ENCODE measurements at places on chromosomes 4 and X. TPM values are rescaled to one million over a fixed set of nuclear protein-coding genes. Genes with fewer than 3 reads are reported as not detected.

- no peak for DNase-seq
- H3K36me3 ChIP-seq: no peaks in the 10 kb centered on the region
- H3K27ac ChIP-seq: no peak overlapping the region
- no peaks in the 10 kb centered on the region for H3K27me3 ChIP-seq
Measured at GRCh38 chr4:38003102-38003501, 42.9 kb downstream of the PTTG2 start.

GRCh38 chr4:10701702-10702460 is 17.3 kb upstream of the CLNK start:
- H3K27me3 ChIP-seq: no peaks in the 10 kb centered on the region
- no peak for DNase-seq
- no peak overlapping the region for H3K4me3 ChIP-seq
- H3K4me1 ChIP-seq: peaks cover 10% of the 10 kb centered on the region

- peaks cover 3% of the 10 kb centered on the region for H3K27me3 ChIP-seq
- H3K4me1 ChIP-seq: peaks cover 15% of the 10 kb centered on the region
- DNase-seq: no peak
- no peaks in the 10 kb centered on the region for H3K36me3 ChIP-seq
- no peak overlapping the region for H3K4me3 ChIP-seq
- H3K27ac ChIP-seq: no peak overlapping the region
Measured at GRCh38 chr4:152700151-152700550, 20.4 kb upstream of the TMEM154 start.

- H3K4me1 ChIP-seq: peaks cover 20% of the 10 kb centered on the region
- peak overlapping the region; percentile 54 for H3K4me3 ChIP-seq
- H3K27ac ChIP-seq: peak overlapping the region; percentile 89
- peaks cover 42% of the 10 kb centered on the region for H3K27me3 ChIP-seq
- peak; percentile 90 for DNase-seq
Measured at GRCh38 chr4:113355550-113356371, 306.3 kb downstream of the ANK2 start.

GRCh38 chr4:30836231-30836630 is 116.1 kb downstream of the PCDH7 start:
- H3K36me3 ChIP-seq: no peaks in the 10 kb centered on the region
- H3K27ac ChIP-seq: no peak overlapping the region
- no peak for DNase-seq
- no peaks in the 10 kb centered on the region for H3K4me1 ChIP-seq
- no peak overlapping the region for H3K4me3 ChIP-seq

DNA sequence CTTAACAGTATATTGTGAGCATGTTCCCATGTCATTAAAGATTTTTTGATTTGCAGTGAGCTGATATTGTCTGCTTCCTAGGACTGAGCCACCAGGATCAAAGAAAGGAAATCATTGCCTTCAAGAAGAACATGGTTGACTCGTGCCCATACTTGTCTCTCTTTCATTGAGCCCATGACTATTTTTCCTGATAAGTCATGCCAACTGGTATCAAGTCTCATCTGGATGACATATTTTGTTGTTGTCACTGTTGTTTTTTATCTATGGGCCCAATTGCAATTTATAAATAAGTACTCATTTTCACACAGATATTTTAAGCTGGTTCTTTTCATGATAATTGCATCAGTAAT is 10.2 kb upstream of the RHOH start:
- no peak overlapping the region for H3K4me3 ChIP-seq
- H3K27me3 ChIP-seq: no peaks in the 10 kb centered on the region
- H3K27ac ChIP-seq: no peak overlapping the region
- peaks cover 7% of the 10 kb centered on the region for H3K36me3 ChIP-seq

DNA sequence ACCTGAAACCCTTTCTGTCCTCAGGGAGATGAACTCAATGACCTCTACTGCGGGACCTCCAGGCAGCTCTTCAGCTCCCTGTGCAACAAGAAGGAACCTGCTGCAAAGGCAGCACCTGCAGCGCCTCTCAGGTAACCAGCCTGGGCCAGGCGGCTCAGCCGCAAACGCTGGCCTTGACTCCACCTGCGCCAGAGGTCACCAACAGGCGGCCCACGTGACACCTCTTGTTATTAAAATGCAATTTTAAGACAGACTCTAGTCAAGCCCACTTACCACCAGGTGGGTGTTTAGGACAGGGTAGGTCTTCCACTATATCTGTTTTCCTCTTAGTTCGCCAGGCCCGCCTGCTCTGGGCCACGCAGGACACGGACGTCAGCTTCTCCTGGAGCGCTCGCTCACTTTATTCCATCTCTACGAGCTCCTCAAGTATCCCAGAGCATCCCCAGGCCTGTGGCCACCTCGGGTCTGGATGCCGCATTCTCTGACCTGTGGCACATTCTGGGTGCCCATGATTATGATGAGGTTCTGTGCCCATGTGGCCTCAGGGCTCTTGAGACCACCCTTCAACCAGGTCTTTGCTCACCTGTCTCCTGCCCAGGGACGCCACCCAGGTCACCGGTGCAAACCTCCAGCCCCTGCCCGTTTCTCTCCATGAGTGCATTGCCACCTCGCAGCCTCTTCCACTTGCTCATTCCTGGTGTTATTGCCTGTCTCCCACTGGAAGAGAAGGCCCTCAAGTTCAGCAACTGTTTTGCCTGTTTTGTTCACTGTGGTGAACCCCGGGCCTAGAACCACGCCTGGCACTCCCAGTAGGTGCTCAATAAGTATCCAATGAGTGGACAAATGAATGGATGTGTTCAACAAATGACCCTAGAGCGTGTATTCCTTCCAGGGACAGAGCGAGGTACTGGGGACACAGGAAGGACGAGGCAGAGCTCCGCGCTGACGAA is 32.8 kb upstream of the JAKMIP1 start:
- no peaks in the 10 kb centered on the region for H3K4me1 ChIP-seq
- no peak overlapping the region for H3K4me3 ChIP-seq
- H3K27ac ChIP-seq: no peak overlapping the region
- DNase-seq: no peak
- no peaks in the 10 kb centered on the region for H3K36me3 ChIP-seq

- H3K27ac ChIP-seq: no peak overlapping the region
- H3K36me3 ChIP-seq: peaks cover 2% of the 10 kb centered on the region
- no peak overlapping the region for H3K4me3 ChIP-seq
- no peaks in the 10 kb centered on the region for H3K27me3 ChIP-seq
- no peak for DNase-seq
- H3K4me1 ChIP-seq: peaks cover 35% of the 10 kb centered on the region
Measured at GRCh38 chr4:89618151-89618550, 218.8 kb downstream of the SNCA start.

DNA sequence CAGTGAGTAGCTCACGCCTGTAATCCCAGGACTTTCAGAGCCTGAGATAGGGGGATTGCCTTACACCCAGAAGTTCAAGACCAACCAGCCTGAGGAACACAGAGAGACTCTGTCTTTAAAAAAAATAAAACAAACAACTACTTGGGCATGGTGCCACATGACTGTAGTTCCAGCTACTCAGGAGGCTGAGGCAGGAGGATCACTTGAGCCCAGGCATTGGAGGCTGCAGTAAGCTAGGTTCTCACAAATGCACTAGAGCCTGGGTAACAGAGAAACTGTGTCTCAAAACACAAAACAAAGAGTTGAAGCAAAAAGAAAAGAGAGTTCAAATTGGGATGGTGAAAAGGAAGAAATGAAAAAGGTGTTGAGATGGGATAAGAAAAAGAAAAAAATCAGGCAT is 10.8 kb downstream of the CAMK2D start:
- H3K36me3 ChIP-seq: peaks cover 44% of the 10 kb centered on the region
- no peak overlapping the region for H3K27ac ChIP-seq
- no peaks in the 10 kb centered on the region for H3K27me3 ChIP-seq
- H3K4me1 ChIP-seq: peaks cover 25% of the 10 kb centered on the region
- H3K4me3 ChIP-seq: no peak overlapping the region

GRCh38 chr4:102772738-102773340 is 12.1 kb upstream of the MANBA start:
- peaks cover 15% of the 10 kb centered on the region for H3K27me3 ChIP-seq
- no peak overlapping the region for H3K4me3 ChIP-seq
- DNase-seq: peak; percentile 45
- no peaks in the 10 kb centered on the region for H3K4me1 ChIP-seq

DNA sequence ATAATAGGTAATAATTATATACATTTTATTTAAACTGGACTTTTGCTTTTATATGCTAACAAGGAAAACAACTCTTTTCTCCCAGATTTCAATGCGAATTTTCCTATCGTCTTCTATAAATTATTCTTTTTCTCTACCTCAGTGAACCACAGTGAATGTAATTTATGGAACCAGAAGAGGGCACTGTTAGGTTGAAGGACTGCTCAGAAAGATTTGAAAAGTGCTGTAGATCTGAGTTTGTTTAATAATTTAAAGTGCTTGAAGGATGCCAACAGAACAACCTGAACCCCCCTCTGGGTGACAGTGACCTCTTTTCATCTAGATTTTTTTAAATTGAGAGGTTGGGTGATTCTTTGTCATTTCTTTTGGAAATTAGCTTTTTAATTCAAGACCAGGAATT is 54.9 kb downstream of the PHOX2B start:
- no peak overlapping the region for H3K4me3 ChIP-seq
- DNase-seq: no peak
- H3K4me1 ChIP-seq: no peaks in the 10 kb centered on the region
- H3K27me3 ChIP-seq: peaks cover 3% of the 10 kb centered on the region
- H3K36me3 ChIP-seq: no peaks in the 10 kb centered on the region

GRCh38 chr4:13542577-13543031 is 1.7 kb downstream of the NKX3-2 start:
- DNase-seq: peak; percentile 56
- H3K36me3 ChIP-seq: peaks cover 15% of the 10 kb centered on the region
- peak overlapping the region; percentile 72 for H3K27ac ChIP-seq

DNA sequence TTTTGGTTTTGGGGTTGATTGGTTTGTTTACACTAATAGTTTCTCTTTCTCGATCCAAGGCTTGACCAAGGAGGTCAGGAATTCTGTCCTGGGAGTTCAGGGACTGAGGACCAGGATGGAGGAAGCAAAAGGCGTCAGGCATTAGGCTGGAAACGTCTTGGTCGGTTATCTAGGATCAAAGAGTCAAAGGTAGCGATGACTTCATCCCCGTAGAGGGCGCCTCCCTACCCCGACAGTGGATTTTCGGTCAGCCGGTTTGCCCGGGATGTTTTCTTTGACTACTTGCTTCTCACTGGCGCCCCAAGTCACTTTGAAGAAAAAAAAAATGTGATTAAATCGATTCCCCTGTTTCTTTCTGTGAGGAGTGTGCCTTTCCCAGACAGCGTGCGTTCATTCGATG is 980 bp upstream of the FHDC1 start:
- peaks cover 1% of the 10 kb centered on the region for H3K36me3 ChIP-seq
- peak; percentile 72 for DNase-seq

GRCh38 chr4:139207247-139207646 is 30.2 kb upstream of the ELF2 start:
- no peak for DNase-seq
- H3K4me3 ChIP-seq: no peak overlapping the region
- peaks cover 7% of the 10 kb centered on the region for H3K27me3 ChIP-seq
- peaks cover 7% of the 10 kb centered on the region for H3K4me1 ChIP-seq
- H3K36me3 ChIP-seq: no peaks in the 10 kb centered on the region

GRCh38 chr4:10179957-10180602 is 63.5 kb upstream of the WDR1 start:
- H3K27me3 ChIP-seq: no peaks in the 10 kb centered on the region
- peaks cover 6% of the 10 kb centered on the region for H3K36me3 ChIP-seq
- H3K4me1 ChIP-seq: peaks cover 36% of the 10 kb centered on the region
- no peak overlapping the region for H3K4me3 ChIP-seq
- DNase-seq: no peak
- peak overlapping the region; percentile 8 for H3K27ac ChIP-seq

TMEM131L gene
- 40.3 TPM for total RNA-seq

NHS gene
- total RNA-seq: 6.8 TPM

TAPT1 gene
- 27.2 TPM for total RNA-seq

SUPT20HL2 gene
- total RNA-seq: 0.09 TPM

HMGN5 gene
- 1.5 TPM for total RNA-seq

EOLA2 gene
- 50.0 TPM for total RNA-seq

CT45A1 gene
- total RNA-seq: not detected

RIBC1 gene
- 0.44 TPM for total RNA-seq
